ENCODE measurements at places on chromosomes 3 and 15.

DNA sequence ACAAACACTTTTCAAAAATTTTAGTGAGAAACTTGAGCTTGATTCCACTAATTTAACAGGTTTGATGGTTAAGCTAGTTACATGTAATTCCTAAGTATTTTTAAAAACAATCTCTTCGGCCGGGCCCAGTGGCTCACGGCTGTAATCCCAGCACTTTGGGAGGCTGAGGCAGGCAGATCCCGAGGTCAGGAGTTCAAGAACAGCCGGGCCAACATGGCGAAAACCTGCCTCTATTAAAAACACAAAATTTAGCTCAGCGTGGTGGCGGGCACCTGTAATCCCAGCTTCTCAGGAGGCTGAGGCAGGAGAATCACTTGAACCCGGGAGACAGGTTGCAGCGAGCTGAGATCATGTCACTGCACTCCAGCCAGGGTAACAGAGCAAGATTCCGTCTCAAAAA is 25.3 kb downstream of the TRA2B start:
- no peak overlapping the region for H3K27ac ChIP-seq
- H3K36me3 ChIP-seq = peaks cover 31% of the 10 kb centered on the region
- no peak overlapping the region for H3K4me3 ChIP-seq
- no peak for DNase-seq
- H3K4me1 ChIP-seq = no peaks in the 10 kb centered on the region
- H3K27me3 ChIP-seq = no peaks in the 10 kb centered on the region

DNA sequence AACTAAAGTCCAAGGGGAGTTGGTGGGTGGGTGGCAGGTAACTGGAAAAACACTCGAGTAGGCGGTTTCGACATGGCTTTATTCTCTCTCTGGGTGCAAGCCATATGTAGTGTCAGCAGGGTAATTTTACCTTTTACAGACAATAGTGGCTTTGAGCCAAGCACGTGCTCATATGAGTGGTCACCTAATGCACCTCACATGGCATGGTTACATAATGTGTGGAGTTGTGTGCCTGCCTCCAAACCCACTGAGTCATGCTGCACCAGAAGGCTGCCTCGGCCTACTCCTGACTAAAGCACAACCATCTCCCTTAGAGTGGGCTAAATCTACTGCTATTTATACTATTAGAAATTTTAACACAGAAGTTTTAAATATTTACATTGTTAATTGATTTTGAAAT is 16.5 kb downstream of the CCRL2 start:
- no peaks in the 10 kb centered on the region for H3K27me3 ChIP-seq
- DNase-seq = no peak
- H3K4me3 ChIP-seq = no peak overlapping the region
- H3K36me3 ChIP-seq = no peaks in the 10 kb centered on the region
- H3K4me1 ChIP-seq = no peaks in the 10 kb centered on the region

GRCh38 chr3:46998121-46998851 is 18.8 kb downstream of the NBEAL2 start:
- peaks cover 25% of the 10 kb centered on the region for H3K36me3 ChIP-seq
- no peak overlapping the region for H3K27ac ChIP-seq
- H3K27me3 ChIP-seq = no peaks in the 10 kb centered on the region
- no peak overlapping the region for H3K4me3 ChIP-seq
- DNase-seq = peak; percentile 91

GRCh38 chr3:39254806-39255449 is 24.9 kb downstream of the CX3CR1 start:
- H3K4me3 ChIP-seq = peak overlapping the region; percentile 47
- peak; percentile 83 for DNase-seq
- H3K4me1 ChIP-seq = peaks cover 75% of the 10 kb centered on the region
- H3K36me3 ChIP-seq = no peaks in the 10 kb centered on the region

Data from Karpas-422 (cell line).